Activated CD8-positive, alpha-beta memory T cell treated with anti-CD3 and anti-CD28 coated beads for 1 hour (primary cell): ENCODE measurements at places on chromosomes 4 and X.

GRCh38 chr4:101667348-101667747, 123.2 kb upstream of the BANK1 start:
- DNase-seq = no peak

DNA sequence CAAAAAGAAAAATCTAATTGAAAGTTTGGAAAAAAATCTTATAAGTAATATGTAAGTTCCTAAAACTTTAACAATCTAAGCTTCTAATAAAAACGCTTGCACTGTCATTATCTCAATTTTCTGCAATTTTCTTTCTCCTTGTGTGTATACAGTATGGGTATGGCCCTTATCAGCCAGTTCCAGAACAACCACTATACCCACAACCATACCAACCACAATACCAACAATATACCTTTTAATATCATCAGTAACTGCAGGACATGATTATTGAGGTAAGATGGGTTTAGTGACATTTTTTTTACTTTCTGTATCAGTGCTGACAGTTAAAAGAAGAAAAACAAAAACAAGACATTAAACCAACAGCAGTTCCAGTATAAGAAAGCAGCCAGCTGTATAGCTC, 4.9 kb downstream of the STATH start:
- no peak for DNase-seq

- no peak for DNase-seq
These were observed 125.4 kb downstream of the ZNF330 start for GRCh38 chr4:141346144-141346543.

DNA sequence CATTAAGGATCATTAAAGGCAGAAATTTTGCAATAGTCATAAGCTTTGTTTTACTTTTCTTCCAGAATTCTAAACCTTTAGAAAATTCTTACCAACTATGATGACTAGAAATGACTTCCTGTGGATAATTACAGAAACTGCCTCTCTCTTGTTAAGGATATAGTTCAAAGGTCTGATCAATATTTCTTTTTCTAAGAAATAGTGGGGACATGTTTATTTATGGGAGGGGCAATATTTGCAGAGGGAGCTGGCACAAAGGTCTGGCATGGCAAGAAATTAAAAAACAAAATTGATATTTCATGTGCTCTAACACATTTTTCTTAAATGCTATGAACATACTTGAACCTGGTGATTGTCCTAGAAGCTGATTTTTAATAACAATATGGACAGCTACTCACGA, 448.9 kb downstream of the KCTD8 start:
- no peak for DNase-seq

DNA sequence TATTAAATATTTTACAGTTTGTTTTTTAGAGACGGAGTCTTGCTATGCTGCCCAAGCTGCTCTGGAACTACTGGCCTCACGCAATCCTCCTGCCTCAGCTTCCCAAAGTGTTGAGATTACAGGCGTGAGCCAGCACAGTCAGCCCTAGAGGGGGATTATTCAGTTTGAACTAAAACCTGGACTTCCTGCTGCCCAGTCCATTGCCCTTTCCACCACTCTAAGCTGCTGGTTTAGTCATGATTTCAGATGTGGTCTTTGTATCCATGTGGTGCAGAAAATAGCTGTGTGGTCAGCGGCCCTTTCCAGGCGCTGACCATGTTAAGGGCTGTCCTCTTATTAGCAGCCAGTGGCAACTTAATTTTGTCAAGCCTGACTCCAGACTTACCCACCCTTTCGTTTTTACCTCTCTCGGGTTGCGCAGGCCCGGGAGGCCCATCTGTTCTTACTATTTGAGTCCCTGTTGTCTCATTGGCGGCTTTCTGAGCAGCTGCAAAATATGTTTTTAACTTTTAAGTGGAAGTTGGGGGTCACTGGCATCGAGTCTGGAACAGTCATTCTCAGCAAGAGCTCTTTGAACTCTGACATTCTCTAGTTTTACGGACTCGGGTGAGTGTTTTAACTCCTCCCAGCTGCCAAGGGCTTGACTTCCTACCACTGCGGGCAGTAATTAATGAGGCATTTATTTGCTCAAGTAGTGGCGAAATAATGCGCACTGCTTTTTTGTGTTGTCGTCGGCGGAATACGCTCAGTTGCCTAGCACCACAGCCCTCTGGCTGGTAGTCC, 773 bp upstream of the VMA21 start:
- no peak for DNase-seq

DNA sequence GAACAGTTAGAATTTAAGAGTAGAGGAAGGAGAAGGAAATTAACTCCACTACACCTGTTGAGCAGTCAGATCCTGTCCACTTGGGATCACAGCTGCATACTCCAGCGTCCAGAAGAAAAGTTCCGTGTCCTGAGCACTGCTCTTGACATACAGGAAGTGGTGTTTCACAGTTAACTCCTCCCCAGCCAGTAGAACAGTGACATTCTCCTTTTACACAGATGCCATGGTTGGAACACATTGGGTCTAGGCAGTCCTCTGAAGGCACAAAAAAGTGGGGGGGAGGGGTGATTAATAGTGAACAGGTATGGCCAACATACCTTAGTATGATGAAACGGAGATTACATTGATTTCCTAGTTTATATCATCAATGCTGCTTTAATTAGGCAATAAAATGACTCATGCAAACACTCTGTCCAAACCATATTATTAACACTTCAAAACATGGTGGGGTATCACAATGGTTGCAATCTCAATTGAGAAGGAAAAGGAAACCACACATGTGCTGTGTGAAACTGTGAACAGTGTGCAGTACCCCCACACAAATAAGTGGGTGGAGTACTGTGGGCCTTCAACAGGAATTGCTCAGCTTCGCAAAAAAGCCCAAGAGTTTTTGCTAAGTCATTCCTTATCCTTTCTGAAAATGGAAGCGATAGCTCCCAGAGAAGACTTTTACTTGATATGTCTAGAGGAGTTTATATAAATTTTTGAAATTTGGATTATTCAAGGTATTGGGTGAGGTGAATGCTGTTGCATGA, 295.6 kb downstream of the SH2D1A start:
- no peak for DNase-seq

DNA sequence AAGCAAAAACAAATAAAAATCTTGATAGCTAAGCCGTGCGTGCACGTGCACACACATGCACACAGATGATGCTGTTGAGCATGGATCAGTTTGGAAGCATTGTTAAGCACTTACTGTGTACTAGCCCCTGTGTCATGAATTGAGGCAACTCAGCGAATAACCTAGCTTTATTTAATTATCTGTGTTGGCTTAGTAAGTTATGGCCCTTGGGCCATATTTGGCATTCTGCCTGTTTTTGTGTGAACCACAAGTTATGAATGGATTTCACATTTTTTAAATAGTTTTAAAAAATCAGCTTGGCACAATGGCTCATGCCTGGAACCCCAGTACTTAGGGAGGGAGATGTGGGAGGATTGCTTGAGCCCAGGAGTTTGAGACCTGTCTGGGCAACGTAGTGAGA, 113.6 kb upstream of the CBLL2 start:
- DNase-seq = no peak

DNA sequence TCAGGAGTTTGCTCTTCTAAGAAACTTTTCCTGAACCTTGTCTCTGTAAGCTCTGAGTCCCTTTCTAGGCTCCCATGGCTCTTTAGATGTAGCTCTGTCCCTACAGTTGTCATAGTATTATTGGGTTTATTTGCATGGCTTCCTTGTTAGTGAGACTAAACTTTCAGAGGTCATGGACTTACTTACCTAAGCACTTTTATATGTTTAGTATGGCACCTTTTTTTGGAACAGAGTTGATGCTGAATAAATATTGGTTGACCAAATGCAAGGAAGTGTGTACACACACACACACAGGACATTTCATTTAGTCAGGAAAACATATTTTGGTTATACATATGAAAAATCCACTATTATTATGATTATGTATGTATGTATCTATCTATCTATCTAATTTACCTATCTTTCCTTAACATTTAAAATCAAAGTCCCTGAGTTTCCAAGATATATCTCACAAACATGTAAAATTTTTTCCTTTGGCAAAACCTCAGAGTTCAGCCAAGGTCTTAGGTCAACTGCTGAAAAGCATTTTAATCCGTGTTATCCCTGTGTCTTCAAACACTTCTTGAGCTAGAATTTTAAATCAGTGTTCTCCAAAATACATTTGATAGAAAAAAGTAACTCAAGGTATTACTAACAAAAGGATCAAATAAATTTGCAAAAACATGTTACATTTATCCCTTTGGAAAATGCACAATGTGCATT, 47.1 kb upstream of the GBA3 start:
- DNase-seq = no peak

GRCh38 chr4:148800940-148801339, 358.7 kb upstream of the NR3C2 start:
- DNase-seq = no peak

- no peak for DNase-seq
These were observed 1.0 kb upstream of the SLC6A8 start for GRCh38 chrX:153686711-153687110.
